ENCODE measurements at places on chromosomes 3 and 15.

- no peak for DNase-seq
Observed at GRCh38 chr15:57780471-57780870, 74.0 kb downstream of the POLR2M start.

DNA sequence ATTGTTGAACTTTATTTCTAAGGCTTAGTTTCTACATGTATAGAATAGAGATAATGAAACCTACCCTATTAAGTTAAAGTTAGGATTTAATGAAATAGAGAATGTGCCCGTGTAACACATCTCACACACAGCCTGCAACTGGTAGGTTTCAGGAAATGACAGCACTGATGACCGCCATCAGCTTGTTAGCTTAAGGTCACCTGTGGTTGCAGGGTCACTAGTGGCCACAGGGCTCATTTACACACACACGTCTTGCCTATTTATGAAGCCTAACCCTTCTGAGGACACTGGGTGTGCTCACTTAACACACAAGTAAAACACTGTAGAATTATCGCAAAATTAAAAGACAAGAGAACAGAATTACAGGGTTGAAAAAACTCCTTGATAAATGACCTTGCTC lies 20.1 kb downstream of the CHRM5 start:
- no peak for DNase-seq

DNA sequence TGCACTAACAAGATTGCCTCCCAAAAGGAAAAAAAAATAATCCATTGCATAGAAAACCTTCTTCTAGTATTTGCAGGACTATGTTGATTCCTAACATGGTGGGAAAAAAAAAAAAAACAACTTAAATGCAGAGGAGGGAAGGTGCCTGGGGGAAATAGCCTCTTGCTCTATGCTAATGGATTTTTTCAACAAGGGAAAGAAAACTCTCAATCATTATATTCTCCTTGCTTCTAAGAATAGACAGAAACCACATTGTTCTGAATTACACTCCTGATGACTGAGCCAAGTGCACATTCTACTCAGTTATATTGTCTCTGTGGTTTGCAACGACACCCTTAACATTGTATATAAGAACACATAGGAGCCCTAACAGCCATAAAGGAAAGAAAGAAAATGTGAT lies 760.2 kb downstream of the NAALADL2 start:
- no peak for DNase-seq

GRCh38 chr15:74995779-74996765 lies 709 bp downstream of the SCAMP5 start:
- peak; percentile 53 for DNase-seq

- DNase-seq, result no peak
Observed at GRCh38 chr15:99440551-99441443, 125.0 kb upstream of the MEF2A start.
